ENCODE measurements at places on chromosomes 13 and 19. TPM values are rescaled to one million over a fixed set of nuclear protein-coding genes. Genes with fewer than 3 reads are reported as not detected.

CD177 gene
- not detected for polyA plus RNA-seq

ZNF254 gene
- polyA plus RNA-seq: 13.1 TPM

CRX gene
- polyA plus RNA-seq: 0.07 TPM

LILRA2 gene
- not detected for polyA plus RNA-seq

C2CD4C gene
- polyA plus RNA-seq: 2.1 TPM

PABPC3 gene
- polyA plus RNA-seq: 0.42 TPM

IZUMO4 gene
- 0.82 TPM for polyA plus RNA-seq

FOXA3 gene
- polyA plus RNA-seq: 11.1 TPM

KLK11 gene
- polyA plus RNA-seq: not detected

VSIG10L gene
- polyA plus RNA-seq: 9.8 TPM

APLP1 gene
- polyA plus RNA-seq: 39.0 TPM

AP1M2 gene
- 128 TPM for polyA plus RNA-seq

RFPL4AL1 gene
- not detected for polyA plus RNA-seq

MTIF3 gene
- polyA plus RNA-seq: 152 TPM

GJB6 gene
- polyA plus RNA-seq: not detected

Measured in GM23338 (cell line).